ENCODE measurements at places on chromosomes 3 and 15.
A peak's percentile ranks its signal among the peaks of the same experiment; 100 is the strongest.

DNA sequence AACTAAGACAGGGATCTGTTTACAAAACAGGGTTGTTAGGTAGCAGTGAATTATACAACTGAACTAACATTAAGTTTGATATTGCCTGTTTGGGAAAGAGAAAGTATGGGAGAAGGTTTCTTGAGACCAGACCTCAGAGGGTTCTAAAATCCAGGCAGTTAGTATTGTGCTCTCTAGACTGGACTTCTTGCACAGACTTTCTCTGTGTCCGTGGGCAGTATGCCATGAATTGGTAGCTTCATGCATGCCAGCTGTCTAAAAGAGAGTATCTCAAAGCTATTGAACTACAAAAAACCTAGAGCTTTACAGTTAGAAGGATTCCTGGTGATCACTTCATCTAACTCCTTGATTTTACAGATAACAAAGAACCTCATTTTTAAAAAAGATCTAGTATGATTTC is 12.5 kb downstream of the SAMD7 start:
- no peak for DNase-seq

- no peak for DNase-seq
These were observed 45.2 kb downstream of the CGGBP1 start for GRCh38 chr3:88013592-88013991.

GRCh38 chr15:40594429-40594836 is 384 bp downstream of the KNL1 start:
- DNase-seq = peak; percentile 54

- DNase-seq = no peak
These were observed 37.2 kb upstream of the ANPEP start for GRCh38 chr15:89851673-89852341.

DNA sequence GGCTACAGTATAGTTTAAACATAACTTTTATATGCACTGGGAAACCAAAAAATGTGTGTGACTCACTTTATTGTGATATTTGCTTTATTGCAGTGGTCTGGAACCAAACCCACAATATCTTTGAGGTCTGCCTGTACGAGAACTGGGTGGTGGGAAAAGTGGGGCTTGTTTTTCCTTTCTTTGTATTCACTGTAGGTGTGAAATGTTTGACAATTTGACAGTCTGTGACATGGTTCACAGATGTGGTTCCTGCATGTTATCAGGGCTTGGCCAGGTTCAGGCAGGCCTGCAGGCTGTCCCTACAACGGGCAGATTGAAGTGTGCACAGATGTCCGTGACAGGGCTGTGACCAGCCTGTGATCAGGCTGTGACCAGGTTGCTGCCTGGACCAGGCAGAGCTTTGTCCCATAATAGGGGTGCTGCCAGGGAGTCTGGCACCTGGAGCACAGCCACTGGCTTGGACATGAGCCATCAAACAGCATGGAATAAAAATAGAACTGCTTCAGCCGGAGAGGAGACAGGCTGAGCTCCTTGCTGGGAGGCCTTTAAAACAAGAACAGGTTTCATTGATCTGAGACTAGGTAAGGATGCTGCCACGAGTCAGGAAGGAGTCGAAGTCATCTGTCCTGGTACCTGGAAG is 61.0 kb downstream of the KLF13 start:
- DNase-seq = peak; percentile 77

GRCh38 chr3:196988241-196989029 is 19.8 kb upstream of the PIGZ start:
- peak; percentile 13 for DNase-seq
